Hematopoietic multipotent progenitor cell treated with erythropoietin and hydrocortisone succinate and interleukin-3 and kit ligand, for 4 days (in vitro differentiated cells): ENCODE measurements at places on chromosomes 7 and 10.

- no peak for DNase-seq
Observed at GRCh38 chr10:33510206-33510605, 175.7 kb upstream of the NRP1 start.

DNA sequence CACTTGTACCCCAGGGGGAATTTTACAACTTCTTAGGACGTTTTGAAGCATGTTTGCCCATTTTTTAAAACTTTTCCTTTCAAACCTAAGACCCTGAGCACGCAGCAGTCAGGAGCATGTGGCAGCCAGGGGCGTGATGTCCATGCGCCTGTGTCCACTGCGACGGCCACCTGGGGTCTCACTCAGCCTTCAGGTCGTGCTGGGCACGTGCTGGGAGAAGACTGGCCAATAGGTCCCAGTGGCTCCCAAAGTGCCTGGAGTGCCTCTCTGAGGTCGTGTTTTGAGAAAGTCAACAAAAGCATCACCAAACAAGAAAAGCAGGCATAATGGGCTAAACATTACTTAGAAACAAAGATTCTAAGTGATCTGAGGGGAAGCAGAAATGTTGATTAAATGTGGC lies 14.8 kb downstream of the LRRC27 start:
- no peak for DNase-seq

- no peak for DNase-seq
Observed at GRCh38 chr7:86453454-86453853, 190.3 kb upstream of the GRM3 start.

DNA sequence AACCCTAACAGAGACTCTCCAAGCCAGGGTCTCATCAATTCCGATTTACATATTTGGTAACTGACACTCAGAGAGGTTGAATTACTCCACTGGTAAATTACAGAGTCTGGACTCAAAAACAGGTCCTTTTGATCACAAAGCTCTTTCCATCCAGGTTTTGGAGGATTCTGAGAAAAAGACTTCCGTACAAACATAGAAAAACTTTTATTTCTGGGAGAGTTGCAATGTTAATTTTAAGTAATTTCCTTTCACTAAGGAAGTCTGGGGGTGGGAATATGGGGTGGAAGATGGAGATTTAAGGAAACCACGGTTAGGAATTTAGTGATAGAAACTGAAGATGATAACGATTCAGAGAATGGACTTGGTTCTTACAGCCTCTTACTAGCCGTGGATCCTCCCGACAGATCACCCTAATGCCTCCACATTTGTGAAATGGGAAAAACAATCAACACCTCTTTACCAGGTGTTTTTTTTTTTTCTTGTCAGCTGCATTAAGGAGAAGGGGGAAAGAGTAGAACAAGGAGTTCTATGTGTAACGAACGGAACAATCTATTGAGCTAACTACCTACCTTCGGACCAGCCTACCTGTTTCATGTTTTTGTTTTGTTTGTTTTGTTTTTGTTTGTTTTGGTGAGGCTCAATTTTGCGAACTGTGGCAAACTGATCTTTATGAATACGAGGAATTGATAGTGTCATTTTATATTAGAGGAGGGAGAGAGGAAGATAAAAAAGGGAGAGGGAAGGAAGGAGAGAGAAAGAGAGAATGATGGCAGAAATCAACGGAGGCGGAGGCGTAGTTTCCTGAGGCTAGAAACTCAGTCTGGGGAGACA lies 1.7 kb upstream of the RBM20 start:
- DNase-seq = no peak

DNA sequence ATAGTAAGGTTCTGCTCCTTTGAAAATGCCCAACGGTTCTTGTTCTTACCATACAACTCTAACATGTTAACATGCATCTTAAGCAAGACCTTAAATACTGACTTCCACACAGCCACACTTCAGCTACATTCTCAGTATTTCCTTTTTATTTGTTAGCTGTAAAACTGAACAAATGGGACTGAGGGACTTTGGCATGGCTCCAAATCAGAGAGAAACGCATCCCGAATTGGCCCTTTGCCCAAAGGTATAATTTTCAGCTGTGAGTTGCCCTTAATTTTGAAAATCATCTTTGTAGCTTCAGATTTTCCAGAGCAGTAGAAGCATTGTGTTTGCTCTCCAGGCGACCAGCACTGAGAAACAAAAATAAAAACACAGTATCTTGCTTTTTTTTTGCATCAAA lies 56.4 kb downstream of the NEUROD6 start:
- DNase-seq = no peak

DNA sequence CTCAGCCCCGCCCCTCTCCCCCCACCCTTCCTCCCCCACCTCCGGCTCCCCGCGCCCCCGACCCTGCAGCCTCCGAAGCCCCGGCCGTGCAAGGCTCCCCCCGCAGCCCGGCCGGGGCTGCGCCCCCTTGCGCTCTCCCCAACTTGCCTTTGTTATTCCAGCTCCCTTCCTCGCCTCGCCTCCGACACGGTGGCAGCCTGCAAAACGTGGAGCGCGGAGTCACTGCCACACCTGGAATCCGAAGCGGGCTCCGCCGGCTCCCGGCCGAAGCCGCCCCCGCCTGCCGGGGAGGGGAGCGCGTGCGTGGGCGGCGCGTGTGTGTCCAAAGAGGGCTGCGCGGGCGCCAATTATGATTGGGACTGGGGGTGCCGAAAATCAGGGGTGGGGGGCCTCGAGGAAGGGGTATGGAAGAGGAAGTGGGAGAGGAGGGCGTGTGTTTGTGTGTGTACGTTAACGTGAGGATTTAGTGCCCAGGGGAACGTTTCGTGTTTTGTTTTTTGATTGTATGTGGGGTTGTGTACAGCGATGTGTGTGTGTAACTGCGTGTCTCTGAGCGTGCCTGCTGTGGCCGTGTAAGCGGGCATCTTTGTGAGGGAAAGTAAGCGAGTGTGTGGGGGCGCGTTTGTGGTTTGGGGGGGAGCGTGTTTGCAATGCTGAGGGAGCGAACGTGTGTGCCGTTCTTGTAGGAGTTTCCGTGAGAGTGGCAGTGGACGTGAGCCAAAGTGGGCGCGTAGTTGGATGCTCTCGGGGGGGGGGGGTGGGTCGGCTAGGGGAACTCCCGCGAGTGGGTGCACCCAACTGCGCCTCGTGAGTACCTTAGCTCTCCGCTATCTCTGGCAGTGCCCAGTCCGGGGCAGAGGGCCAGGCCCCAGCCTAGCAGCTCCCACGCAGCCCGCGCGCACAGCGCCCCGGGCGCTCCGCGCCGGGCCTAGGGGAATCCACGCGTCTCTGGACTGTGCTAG lies 1.2 kb upstream of the ZMIZ1 start:
- DNase-seq = peak; percentile 92

DNA sequence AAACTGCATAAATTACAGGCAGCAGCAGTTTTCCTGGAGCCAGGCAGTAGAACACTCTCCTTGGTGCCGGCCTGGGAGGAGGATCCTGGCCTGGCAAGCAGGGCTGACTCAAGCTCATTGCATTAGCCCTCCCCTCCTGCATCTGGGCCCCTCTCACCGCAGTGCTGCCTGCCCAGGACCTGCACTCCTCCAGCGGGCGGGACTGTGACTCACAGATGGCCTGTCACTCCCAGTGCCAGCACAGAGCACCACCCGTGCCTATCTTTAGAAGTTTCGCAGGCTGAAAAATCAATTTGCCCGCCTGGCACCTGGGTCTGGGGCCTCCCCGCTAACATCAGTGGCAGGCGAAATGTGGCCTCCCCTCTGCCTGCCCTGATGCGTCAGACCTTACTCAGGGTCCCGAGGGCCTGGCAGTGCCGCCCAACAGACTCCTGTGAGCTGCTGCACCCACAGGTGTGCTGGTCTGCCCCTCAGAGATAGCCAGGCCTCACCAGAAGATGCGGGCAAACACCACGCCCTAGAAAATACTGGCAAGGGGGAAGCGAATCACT lies 123.8 kb downstream of the KCNMA1 start:
- no peak for DNase-seq

DNA sequence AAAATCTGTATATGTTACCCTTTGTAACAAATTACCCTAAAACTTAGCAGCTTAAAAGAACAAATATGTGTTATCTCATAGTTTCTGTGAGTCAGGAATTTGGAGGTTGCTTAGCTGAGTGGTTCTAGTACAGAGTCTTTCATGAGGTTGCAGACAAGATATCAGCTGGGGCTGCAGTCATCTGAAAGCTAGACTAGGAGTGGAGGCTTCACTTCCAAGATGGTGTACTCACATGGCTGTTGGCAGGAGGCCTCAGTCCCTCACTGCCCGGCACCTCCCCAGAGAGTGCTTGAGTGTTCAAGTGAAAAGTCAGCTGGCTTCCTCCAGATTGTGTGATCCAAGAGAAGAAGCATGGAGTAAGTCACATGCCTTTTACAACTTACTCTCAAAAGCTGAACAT lies 16.9 kb upstream of the GGCT start:
- DNase-seq = no peak

DNA sequence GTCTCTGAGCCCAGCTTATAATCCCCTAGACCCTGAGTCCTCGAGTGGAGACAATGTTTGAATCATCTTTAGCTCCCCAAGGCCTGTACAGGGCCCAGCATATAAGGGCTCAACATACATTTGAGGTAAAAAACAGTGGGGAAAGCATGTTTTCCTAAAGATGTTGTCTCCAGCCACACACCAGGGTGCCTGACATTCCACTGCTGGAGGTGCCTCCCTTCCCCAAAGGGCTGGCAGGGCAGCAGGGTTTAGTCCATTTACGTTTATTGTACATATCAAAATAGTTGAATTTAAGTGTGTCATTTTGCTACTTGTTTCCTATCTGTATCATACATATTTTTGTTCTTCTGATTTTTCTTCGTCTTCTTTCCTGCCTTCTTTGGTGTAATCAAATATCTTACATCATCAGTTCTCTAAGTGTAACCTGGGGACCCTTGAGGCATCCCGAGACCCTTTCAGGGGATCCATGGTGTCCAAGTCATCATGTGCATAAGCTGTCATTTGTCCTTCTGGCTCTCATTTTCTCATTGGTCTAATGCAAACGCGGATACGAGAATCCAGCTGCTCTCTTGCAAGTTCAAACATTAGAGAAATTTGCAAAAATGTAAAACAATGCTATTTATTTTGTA lies 101.6 kb downstream of the PDGFA start:
- no peak for DNase-seq

DNA sequence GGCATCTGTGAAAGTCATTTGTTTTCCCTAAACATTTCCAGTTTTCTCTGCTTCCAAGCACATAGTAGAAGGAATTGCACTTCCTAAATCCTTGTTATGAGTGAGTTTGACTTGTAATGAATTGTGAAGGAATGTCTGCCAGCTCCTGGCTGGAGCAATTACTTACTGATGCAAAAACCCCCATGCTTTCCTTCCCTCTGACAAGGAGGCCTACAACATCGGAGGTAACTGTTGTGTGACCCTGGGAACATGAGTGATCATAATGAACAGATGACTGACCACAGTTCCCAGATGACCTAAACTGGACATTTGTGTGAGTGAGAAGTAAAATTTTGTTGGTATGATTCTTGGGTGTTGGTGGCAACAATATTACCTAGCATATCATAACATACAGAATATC lies 21.4 kb upstream of the CPVL start:
- DNase-seq = no peak

DNA sequence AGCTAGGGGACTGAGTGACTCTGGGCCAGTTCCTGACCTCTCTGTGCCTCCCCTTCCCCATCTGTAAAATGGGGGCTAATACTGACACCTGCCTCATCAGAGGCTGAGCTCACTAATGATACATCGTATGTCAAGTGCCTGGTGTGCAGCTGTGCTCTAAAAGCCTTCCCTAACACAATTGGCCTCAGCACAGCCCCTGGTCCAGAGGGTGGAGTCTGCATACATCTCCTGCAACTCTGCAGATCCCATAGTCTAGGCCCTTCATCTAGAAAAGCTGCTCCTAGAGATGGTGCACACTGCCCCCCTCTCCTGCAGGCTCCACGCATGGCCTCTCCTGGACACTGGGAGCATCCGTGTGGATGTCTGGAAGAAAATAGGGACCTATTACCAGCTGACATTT lies 255.0 kb downstream of the RPS24 start:
- no peak for DNase-seq

DNA sequence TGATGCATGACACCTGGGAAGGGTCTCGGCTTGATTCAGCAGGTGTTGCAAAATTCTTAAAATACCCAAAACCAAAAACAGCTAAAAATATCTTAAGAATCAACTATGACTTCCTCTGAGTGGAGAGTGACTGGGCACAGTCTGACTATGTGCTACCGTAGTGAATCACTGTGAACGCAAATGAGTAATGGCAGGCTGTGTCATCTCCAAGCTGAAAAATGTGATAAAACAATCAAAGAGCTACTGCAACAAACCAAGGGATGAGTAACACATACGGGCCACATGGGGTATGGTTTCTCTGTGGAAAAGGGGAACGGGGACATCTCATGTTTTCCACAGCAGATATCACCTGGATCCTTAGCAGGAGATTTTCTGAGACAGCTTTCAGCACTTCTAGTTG lies 127.5 kb downstream of the ABCA13 start:
- DNase-seq = no peak

DNA sequence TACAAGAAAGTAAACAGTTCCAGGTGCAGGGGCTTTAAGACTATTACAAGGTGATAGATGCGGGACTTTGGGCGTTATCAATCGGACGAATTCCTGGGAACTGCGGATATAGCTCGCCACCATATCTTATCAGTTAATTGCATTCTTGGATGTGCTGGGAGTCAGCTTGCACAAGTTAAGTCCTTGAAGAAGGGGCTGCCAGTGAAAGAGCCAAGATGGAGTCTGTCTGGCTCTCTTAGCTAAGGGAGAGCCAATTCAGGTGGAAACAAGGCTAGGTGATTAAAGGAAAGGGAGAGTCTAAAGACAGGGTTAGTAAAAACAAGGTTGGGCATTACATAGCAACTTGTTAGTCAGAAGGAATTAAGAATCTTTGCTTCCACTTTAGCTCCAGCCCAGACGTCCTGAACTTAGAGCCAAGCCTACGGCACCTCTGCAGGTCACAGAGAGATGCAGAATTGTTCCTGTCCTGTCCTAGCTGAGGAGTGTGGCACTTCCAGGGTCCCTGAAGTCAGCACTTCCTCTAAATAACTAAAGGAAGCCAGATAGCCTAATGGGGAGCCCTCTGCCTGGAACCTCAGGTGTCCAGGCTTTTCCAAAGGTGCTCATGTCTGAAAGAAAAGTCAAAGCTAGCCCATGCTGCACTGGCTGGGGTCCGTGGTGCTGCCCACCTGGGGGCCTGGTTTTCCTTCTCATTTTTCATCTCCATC lies 17.3 kb downstream of the ZC3HAV1 start:
- DNase-seq = no peak

- DNase-seq = no peak
Observed at GRCh38 chr7:99290980-99291607, 18.5 kb downstream of the MYH16 start.

- DNase-seq = peak; percentile 29
Observed at GRCh38 chr10:21369697-21370096, 155.8 kb downstream of the SKIDA1 start.

GRCh38 chr10:50501924-50502452 lies 121.8 kb downstream of the SGMS1 start:
- DNase-seq = peak; percentile 32

GRCh38 chr10:43236176-43236850 lies 30.6 kb downstream of the RASGEF1A start:
- DNase-seq = no peak

GRCh38 chr7:43781726-43782607 lies 23.5 kb downstream of the BLVRA start:
- DNase-seq = peak; percentile 47

- no peak for DNase-seq
Observed at GRCh38 chr7:29871787-29872398, 65.6 kb downstream of the WIPF3 start.
